Smooth muscle cell of the coronary artery (primary cell): ENCODE measurements at places on chromosomes 6 and 20. TPM values are rescaled to one million over a fixed set of nuclear protein-coding genes. Genes with fewer than 3 reads are reported as not detected.

LAMA5 gene
- 8.1 and 63.7 TPM in 2 replicates for total RNA-seq

SLC22A7 gene
- not detected in 2 replicates for total RNA-seq

CD109 gene
- total RNA-seq = 5.2 and 18.0 TPM in 2 replicates

CEP162 gene
- total RNA-seq = 5.4 and 6.3 TPM in 2 replicates

NKX2-4 gene
- under 0.01 TPM in 1 of 2 replicates, not detected in the other for total RNA-seq

MYH7B gene
- total RNA-seq = under 0.01 and 0.47 TPM in 2 replicates

EEF1E1 gene
- 13.3 and 36.2 TPM in 2 replicates for total RNA-seq

PLCB1 gene
- 6.6 and 7.6 TPM in 2 replicates for total RNA-seq

ZDHHC14 gene
- 3.4 and 4.1 TPM in 2 replicates for total RNA-seq

BPIFB2 gene
- not detected in 2 replicates for total RNA-seq

KIAA0408 gene
- total RNA-seq = 0.15 and 0.23 TPM in 2 replicates

RPS6KA2 gene
- 96.3 and 104 TPM in 2 replicates for total RNA-seq

POFUT1 gene
- total RNA-seq = 27.4 and 29.1 TPM in 2 replicates

WFDC12 gene
- total RNA-seq = not detected in 2 replicates

HLA-DPA1 gene
- 9.7 TPM in 1 of 2 replicates, not detected in the other for total RNA-seq

GMPR gene
- total RNA-seq = 8.5 and 20.0 TPM in 2 replicates

CDH4 gene
- 0.70 TPM in 1 of 2 replicates, not detected in the other for total RNA-seq

SRC gene
- total RNA-seq = 11.4 and 21.4 TPM in 2 replicates

MICA gene
- total RNA-seq = 31.5 and 118 TPM in 2 replicates

CCN6 gene
- total RNA-seq = not detected in 2 replicates

SGK2 gene
- 0.15 and 0.47 TPM in 2 replicates for total RNA-seq

CPXM1 gene
- 0.23 and 32.2 TPM in 2 replicates for total RNA-seq

COL21A1 gene
- total RNA-seq = 0.53 and 29.5 TPM in 2 replicates

SLC12A5 gene
- under 0.01 TPM in 1 of 2 replicates, not detected in the other for total RNA-seq

CHRNA4 gene
- not detected in 2 replicates for total RNA-seq

PRICKLE4 gene
- 0.15 and 0.23 TPM in 2 replicates for total RNA-seq

C20orf144 gene
- total RNA-seq = 0.15 TPM in 1 of 2 replicates, not detected in the other

SASH1 gene
- total RNA-seq = 50.9 and 85.2 TPM in 2 replicates

PGC gene
- total RNA-seq = not detected in 2 replicates

COL11A2 gene
- total RNA-seq = 0.08 and 0.12 TPM in 2 replicates

NOTCH4 gene
- 0.82 and 1.5 TPM in 2 replicates for total RNA-seq

REM1 gene
- 0.15 TPM in 1 of 2 replicates, not detected in the other for total RNA-seq

SLA2 gene
- total RNA-seq = not detected in 2 replicates

CD83 gene
- total RNA-seq = 0.45 and 1.1 TPM in 2 replicates

MUC22 gene
- total RNA-seq = not detected in 2 replicates

GINS1 gene
- total RNA-seq = 1.3 and 3.2 TPM in 2 replicates

SLC2A10 gene
- total RNA-seq = 33.5 and 45.4 TPM in 2 replicates

CDSN gene
- total RNA-seq = not detected in 2 replicates

ANGPT4 gene
- total RNA-seq = not detected in 2 replicates

SNRPB gene
- total RNA-seq = 50.1 and 142 TPM in 2 replicates

PSORS1C2 gene
- total RNA-seq = 0.08 TPM in 1 of 2 replicates, not detected in the other

HECA gene
- 11.3 and 27.1 TPM in 2 replicates for total RNA-seq

ZC3H12D gene
- total RNA-seq = 0.23 TPM in 1 of 2 replicates, not detected in the other

AGER gene
- 0.15 TPM in 1 of 2 replicates, not detected in the other for total RNA-seq

SNAI1 gene
- total RNA-seq = 0.23 and 2.9 TPM in 2 replicates

KCNS1 gene
- 0.23 and 0.70 TPM in 2 replicates for total RNA-seq

MRPS18B gene
- total RNA-seq = 36.3 and 43.5 TPM in 2 replicates
